Stimulated activated CD8-positive, alpha-beta memory T cell treated with anti-CD3 and anti-CD28 coated beads, Interleukin-7, amount 100 ng/mL, for 1 hour (primary cell): ENCODE measurements at places on chromosomes 12 and 14.

DNA sequence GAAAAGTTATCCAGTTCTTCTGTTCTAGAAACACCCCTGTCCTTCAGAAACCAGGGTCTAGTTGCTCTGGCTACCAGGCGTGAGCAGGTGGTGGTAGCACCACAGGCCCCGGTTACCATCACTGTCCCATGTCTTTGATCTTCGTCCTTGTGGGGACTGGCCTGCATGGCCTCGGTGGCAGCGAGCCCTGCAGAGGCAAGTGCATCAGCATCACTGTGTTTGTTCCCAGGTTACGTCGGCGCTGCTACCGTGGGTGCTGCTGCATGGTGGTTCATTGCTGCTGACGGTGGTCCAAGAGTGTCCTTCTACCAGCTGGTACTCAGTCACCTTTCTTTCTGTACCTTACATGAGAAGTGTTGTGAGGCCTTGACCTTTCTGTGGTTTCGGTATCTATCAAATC is 58.9 kb downstream of the ANAPC7 start:
- no peak for DNase-seq

DNA sequence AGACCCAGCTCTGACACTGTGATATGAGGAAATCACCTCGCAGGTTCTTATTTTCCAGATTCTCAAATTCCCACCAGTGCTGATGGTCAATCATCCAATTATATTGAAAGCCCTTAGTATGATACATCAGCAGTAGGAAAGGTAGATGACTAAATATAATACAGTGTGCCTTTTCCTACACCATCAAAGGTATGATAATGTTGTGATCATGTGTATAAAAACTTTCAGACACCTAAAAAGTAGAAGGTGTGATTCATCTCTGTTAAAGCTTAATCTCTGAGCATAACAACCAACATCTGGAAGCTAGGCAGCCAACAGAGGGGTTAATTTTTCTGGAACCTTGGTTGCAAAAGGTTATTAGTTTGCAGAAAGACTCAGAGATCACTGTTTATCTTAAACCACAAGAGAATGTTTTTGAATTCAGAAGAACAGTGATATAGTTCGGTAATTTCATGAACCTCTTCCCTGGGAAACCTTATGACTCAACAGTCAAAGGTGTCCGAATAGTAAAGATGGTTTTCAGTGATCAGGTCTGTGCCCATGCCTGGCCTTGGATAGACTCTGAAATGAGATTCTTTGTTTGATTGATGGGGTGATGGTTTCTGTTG is 122.5 kb downstream of the ETV6 start:
- no peak for DNase-seq

GRCh38 chr12:2547273-2548044 is 247.3 kb upstream of the FKBP4 start:
- no peak for DNase-seq

DNA sequence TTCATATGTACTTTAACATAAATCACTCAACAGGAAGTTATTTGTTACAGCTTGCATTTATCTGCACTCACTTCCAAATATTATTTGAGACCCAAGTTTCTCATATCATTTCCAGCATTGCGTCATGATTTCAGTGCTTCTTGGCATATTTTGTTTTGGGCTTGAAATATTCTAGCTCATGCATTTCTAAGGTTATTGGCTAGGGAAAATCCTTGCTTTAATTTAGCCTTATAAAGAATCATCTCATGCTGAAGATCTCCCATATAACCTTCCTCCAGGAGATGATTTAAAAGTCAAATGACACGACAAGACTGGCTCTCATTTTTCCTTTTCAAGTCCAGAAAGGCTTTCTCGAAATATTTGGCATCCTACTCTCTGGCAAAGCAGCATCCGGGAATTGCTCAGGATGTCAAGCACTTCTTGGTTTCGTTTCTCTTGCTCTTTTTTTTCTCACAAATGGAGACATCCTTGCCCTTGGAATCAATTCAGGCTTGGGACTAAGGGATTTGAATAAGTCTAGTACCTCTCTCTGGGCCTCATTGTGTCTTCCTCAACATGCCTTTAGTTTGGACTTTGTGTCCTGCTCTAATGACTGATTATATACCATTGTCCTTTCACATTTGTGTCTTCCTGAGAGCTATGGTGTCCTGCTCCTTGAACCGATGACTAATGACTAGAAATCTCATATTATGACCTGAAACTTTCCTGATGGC is 295.0 kb downstream of the RMST start:
- no peak for DNase-seq

GRCh38 chr14:55893705-55894104 is 224.5 kb upstream of the PELI2 start:
- no peak for DNase-seq

DNA sequence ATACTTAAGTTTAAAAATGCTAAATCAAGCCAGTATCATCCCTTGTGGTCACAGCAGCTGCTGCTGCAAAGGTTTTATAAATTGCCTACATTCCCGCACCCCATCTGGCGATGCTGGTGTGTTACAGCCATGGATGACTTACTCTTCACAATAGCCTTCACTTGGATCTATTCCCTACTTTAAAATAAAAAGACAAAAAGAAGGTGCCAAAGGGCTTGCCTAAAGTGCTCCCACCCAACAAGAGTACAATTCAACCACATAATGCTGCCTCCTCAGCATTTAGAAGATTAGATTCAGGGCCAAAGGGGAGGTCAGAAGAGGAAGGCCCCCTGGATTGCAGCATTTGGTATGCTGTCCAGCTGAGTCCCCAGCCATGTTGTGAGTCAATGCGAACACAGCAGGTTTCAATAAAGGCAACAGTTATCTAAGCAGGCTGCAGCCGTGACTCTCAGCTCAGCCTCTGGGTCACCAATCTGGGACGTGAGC is 176.1 kb downstream of the DAD1 start:
- no peak for DNase-seq

GRCh38 chr14:92144708-92145107 is 22.9 kb downstream of the CPSF2 start:
- DNase-seq = no peak

- no peak for DNase-seq
Measured at GRCh38 chr14:54197369-54197768, 199.4 kb upstream of the CDKN3 start.

- DNase-seq = no peak
Measured at GRCh38 chr12:70719071-70719470, 81.8 kb upstream of the PTPRB start.

DNA sequence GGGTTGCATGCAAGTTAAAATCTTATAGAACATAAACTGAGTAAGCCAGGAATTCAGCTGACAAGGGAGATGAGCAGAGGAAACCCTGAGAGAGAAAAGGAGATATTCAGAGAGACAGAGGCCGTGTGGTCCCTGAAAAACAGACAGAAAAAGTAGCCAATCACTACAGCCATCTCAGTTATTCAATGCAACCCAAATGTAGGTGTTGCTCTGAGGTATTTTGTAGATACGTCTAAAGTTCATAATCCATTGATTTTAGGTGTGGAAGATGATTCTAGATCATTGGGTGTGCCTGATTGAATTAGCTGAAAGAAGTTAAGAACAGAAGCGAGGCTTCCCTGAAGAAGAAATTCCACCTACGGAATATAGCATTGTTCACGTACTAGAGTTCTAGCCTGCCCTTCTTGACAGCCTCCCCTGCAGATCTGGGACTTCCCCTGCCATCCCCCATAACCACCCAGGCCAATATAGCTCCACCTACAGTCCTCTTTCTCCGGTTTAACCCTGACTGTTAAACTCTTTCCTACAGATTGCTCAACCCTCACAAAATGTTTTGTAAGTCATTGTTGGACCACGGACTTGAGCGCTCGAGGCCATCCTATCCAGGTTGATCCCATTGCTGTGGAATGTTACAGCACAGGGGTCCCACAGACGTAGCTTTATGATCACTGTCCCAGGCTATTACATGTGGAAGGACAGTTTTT is 21.7 kb downstream of the AICDA start:
- no peak for DNase-seq

DNA sequence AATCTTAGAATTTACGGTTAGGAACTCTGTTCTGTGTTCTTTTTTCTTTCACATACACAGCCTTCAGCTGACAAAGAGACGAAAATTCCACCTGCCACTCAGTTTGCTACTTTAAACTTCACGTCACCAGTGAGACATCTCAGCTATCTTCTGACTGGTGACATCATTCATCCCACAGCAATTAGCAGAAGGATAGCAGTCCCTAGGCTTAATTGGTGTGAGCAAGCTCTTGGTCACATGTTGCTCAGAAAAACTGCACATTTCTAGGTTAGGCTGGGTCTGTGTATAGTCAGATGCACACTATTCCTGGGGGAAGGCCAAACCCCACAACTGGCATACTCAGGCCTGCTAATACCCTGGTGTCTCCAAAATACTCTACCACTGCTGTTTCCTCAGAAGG is 23.9 kb downstream of the SLC7A7 start:
- DNase-seq = no peak

- DNase-seq = peak; percentile 94
Measured at GRCh38 chr14:49892636-49893308, at the start of gene ARF6. ARF6 (plus strand) TSS chr14:49893082; CDS start chr14:49893737, 655 bp downstream.

DNA sequence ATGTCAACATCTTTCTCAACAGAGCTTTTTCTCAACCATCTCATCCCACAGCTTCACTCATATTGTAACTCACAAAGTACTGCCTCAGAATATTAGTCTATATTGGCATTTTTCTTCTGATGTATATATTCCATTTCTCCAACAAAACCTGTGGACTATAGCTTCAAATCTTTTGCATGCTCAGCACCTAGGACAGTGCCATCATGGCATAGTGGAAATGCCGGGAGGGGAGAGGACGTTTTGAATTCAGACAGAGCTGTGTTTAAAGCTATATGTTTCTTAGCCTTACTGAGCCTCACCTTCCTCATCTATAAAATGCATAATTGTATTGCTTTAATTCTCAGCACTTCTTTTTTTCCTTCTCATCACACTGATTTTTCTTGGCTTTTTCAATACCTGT is 452.6 kb downstream of the GALC start:
- DNase-seq = no peak

DNA sequence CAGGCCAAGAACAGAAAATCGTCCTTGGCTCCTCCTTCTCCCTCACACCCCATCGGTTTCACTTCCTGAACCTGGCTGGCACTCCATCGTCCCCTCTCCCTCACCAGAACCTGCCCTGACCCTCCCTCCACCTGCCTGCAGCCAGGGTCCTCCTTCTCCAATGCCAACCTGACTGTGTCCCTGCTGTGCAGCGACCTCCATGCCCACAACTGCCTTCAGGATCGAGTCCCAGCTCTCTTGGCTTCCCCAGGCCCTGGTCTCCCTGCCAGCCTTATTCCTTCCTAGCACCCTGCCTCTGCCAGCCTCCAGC is 19.8 kb downstream of the HVCN1 start:
- no peak for DNase-seq

- DNase-seq = no peak
Measured at GRCh38 chr14:57068511-57068910, 200.2 kb downstream of the EXOC5 start.

GRCh38 chr12:90939382-90939781 is 15.6 kb downstream of the CCER1 start:
- DNase-seq = no peak

- DNase-seq = no peak
Measured at GRCh38 chr14:68939893-68940613, 39.0 kb downstream of the ACTN1 start.

DNA sequence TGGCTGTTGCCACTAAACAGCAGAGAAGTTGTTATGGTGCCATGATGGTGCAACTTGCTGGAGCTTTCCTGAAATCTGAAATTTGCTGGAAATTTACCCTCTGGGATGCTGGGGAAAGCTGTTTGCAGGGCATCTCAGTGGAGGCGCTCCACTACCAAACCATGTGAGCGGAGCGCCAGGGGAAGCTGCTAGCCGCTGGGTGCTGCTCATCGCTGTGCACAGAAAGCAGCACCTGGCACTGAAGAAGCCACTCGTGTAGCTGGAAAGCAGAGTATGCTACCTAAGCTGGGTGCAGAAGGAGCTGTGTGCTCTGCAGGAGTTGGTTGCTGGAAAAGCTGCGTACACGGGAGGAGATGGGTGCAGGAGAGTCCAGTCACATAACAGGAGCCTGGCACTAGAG is 53.0 kb downstream of the MSRB3 start:
- no peak for DNase-seq

DNA sequence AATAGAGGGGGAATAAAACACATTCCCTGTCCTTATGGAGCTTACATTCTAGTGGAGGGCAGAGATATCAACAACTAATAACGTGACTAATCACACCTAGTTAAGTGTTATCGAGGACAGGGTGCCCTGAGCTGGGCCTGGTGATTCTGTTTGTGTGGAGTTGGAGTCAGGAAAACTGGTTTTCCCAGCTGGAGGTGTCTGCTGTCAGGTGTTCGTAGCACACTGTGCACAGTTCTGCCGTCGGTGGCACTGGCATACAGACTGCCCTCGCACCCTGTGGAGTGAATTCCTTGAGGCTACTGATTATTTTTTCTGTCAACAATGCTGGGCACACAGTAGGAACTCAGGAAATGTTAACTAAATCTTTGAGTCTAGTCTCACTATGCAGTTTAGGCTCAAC is 900 bp upstream of the MTERF2 start:
- no peak for DNase-seq

DNA sequence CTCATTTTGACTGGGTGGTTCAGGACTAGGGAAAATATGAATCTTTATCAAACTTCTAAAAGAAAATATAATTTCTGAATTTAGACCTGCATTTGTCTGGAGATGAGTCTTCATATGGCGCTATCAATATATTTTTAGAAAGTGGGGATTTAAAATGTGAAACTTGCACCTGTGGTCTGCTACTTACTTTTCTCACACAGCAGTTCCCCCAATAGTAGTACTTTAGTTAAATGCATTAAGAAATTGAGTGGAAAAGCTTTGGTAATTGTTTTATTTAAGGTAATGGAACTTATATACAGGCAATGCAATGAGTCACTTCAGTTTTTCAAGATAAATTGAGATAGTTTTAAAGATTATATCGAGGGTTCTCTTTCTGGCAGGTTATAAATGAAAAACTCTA is 91.9 kb downstream of the CNTN1 start:
- no peak for DNase-seq

- DNase-seq = no peak
Measured at GRCh38 chr12:52438305-52439301, 4.4 kb upstream of the KRT75 start.

DNA sequence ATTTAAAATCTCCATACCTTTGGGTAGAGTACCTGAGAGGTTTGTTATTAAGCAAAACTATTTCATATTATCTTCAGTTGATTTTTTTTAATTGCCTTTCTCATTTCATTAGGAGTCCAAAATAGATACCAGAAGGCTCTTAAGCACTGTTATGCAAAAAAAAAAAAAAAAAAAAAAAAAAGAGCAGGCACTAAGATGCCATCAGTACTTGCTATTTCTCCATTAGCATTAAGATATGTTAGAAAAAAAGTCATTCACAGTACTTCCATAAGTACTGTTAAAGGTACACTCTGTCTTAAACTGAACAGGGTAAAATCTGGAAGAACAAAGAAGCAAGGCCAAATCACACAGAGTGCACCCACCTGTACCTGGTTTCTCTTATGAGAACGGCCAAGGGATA is 57.2 kb downstream of the SETD3 start:
- DNase-seq = no peak

GRCh38 chr14:105537580-105538474 is 11.4 kb downstream of the TMEM121 start:
- DNase-seq = peak; percentile 53

GRCh38 chr12:62582065-62582366 is 115.4 kb downstream of the MON2 start:
- no peak for DNase-seq

- no peak for DNase-seq
Measured at GRCh38 chr14:74852922-74853530, 22.9 kb downstream of the PROX2 start.
